ENCODE measurements at places on chromosomes 16 and 17. TPM values are rescaled to one million over a fixed set of nuclear protein-coding genes. Genes with fewer than 3 reads are reported as not detected.

GAS2L2 gene
- total RNA-seq: not detected

PRR35 gene
- total RNA-seq: not detected

GRCh38 chr17:72438783-72439182 lies 318.0 kb downstream of the SOX9 start:
- no peak overlapping the region for H3K4me3 ChIP-seq
- H3K36me3 ChIP-seq: no peaks in the 10 kb centered on the region
- DNase-seq: no peak
- H3K27me3 ChIP-seq: no peaks in the 10 kb centered on the region

ITGAX gene
- total RNA-seq: 0.18 TPM

Data from IMR-90 (cell line).